ENCODE measurements at places on chromosomes 1 and 21.

DNA sequence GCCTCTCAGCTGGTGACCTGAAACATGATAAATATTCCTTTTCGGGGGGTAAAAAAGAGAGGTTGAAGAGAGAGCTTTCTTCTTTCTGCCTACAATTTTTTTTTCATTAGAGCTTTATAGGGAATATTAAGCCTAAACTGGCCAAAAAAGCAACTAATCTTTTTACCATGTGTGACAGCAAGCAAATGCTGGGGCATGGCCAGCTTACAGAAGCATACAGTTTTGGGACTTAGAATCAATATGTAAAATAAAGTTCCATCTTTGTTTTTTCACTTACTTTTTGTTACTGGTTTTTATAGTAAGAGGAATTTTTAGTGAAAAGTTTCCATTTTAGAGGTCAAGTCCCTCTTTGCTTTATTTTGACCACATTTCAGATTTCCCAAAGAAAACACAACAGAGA is 301.2 kb upstream of the DEPDC1 start:
- DNase-seq: no peak

GRCh38 chr1:78322928-78323680 is 167.7 kb upstream of the PTGFR start:
- DNase-seq: no peak

DNA sequence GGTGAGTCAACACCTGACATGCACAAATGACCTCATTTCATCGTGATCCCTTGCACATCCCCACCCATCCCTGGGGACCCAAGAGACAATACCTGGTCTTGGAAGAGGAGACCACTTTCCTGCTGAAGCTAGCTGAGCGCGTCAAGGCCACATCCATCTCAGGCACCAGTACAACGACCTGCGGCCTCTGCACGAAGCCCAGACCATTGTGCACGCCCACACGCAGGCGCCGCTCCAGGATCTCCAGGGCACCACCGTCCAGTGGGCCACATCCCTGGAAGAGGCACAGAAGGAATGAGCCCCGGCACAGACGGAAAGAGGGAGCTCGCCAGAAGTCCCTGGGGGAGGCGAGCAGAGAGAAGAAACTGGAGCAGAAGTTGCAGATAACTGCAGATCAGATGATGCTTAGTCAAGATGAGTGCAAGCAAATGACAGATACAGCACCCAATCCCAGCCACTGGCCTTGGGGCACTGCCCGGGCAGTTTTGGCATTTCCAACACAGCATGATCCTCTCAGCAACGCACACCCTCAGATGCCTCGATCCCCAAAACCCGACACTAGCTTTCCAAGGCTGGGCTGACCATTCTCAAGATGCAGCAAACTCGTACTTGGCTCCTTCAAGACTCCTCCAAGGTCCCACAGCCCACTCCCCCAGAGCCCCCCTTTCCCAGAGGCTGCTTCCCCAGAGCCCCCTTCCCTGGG is 44.1 kb downstream of the NPHP4 start:
- no peak for DNase-seq

GRCh38 chr21:36901575-36901974 is 64.9 kb downstream of the HLCS start:
- DNase-seq: no peak

DNA sequence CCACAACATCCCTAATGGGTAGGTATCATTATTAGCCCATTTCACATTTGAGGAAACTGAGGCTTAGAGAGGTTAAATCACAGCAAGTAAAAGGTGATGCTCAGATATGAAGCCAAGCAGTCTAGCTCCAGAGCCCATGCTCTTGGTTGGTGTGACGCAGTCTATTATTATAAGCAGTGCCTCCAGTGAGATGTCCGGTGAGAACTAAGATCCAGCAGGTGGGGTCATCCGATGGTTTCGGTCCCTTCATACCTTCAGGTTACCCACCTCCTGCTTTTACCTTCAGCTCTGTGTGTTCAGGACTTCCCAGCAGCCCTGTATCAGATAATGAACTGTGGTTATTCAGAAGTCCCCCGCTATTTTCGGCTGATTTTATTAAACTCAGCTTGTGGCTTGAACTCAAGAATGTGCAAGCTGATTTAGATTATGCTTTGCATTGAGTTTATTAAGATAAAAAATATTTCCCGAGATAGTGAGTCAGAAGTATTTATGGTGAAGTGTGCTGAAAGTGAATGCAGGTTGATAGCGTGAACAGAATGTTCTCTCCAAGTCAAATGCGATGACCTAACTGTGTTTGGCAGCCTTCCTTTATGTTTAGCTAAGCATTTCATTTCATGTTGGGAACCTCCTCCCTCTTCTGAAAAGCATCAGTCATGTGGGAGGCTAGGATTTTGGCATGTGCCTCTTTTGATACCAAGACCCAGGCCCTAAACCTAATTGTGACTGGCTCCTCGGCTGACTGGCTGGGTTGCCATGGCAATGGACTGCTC is 160.9 kb upstream of the UBE2U start:
- no peak for DNase-seq

DNA sequence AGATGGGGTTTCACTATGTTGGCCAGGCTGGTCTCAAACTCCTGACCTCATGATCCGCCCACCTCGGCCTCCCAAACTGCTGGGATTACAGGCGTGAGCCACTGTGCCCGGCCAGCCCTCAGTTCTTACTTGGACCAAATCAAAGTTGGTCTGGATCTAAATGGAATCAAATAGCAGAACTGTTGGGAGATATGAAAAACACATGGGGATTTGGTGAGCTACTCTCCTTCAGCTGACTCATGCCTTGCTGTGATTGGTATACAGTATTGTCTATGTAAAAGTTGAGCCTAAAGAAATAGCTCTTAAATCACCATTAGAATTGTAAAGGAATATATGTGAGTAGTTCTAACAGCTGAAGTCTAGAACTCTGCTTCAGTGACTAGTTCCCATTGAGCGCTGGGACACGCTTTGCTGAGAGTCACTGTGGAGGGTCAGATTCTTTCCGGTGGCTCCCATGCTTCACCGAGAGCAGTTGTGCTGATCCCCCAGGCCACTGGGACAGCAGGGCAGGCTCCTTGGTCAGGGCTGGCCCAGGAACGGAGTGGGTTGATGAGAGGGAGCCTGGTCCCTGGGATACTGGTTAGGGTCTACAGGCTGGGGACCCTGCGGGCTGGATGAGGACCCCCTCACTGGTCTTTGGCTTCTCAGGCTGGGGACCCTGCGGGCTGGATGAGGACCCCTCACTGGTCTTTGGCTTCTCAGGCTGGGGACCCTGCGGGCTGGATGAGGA is 14.0 kb downstream of the PKNOX1 start:
- DNase-seq: no peak

DNA sequence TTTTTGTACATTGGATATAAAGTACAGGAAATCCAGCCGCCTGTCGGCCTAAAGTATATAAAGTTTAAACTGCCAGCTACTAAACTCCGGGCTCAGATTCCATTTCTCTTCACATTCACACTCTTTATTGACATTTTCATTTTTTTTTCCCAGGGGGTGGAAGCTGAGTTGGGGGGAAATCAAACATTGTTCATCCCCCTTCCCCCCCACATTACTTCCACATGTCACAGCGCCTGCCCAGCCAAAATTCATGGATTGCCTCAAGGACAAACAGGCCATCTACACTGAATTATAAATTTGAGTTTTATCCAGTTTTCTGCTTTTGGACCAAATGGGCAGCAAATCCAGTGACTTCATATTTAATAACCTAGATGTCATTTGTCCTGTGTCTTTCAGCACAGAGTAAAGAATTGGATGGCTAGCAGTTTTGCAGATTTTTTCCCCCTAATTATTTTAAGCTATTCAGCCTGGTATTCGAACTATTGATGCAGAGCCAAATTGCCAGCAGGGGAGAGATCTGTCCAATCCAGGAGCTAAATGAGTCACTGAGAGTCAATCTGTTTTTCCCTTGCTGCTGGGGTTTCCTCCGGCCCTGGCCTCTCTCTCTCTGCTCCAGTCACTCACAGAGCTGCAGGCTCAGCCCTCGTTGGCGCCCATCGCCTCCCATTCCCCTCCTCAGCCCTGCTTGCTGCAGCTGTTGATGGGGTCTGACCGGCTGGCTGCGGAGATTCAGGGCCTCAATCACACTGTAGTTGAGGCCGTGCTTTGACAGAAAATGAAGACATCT is 98.0 kb downstream of the LMO4 start:
- DNase-seq: no peak

GRCh38 chr1:243834130-243834529 is 15.9 kb downstream of the AKT3 start:
- DNase-seq: no peak

DNA sequence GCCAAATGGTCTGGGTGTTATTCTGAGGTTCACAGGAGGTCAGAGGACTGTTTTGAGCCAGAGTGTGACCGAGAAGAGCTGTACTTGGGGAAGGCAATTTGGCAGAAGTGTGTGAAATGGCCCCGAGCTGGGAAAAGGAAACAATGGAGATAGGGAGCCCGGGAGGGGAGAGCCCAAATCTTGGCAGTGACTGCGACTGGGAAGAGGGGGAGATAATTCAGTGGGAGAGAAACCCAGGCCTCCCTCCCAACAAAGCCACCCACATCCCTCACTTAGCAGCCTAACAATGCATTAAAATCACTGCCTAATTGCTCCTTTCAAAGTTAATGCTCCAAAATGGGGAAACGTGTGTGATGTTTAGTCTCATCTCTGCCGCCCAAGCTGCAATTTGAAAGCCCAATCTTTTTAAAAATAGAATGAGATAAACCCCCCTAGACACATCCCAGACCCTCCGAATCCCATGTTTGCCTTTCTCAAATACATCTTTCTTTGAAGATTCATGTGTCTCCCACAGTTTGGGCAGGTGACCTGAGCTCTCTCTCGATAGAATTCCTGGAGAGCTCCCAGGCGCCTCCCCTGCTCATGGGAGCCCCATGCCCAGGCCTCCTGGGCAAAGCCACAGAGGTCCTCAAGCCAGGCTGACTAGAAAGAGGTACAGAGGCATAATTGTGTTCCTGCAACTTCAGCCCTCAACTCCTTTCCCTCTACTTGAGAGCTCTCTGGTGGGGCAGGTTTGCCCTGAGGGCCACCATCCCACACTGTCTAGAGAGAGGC is 17.3 kb downstream of the LRRC52 start:
- DNase-seq: no peak

Data from activated naive CD8-positive, alpha-beta T cell treated with anti-CD3 and anti-CD28 coated beads, Interleukin-2, amount 50 U/mL, for 16 hours (primary cell).